Cortex of kidney (tissue), 1 donor: ENCODE measurements at places on chromosomes 11 and 22.

- DNase-seq, result no peak
Measured at GRCh38 chr11:65130631-65131416, 3.5 kb downstream of the SYVN1 start.

- no peak for DNase-seq
Measured at GRCh38 chr11:13329670-13330356, 52.2 kb downstream of the BMAL1 start.

GRCh38 chr22:19819911-19820879 is 34.5 kb downstream of the GNB1L start:
- no peak for DNase-seq

GRCh38 chr11:95282291-95282751 is 51.3 kb upstream of the SESN3 start:
- no peak for DNase-seq

GRCh38 chr11:123531325-123531724 is 101.3 kb downstream of the GRAMD1B start:
- DNase-seq, result no peak

GRCh38 chr11:2943711-2944118 is 14.5 kb upstream of the PHLDA2 start:
- no peak for DNase-seq
